Left lung (tissue), 14 donors: ENCODE measurements at places on chromosomes 3 and 15. TPM values are rescaled to one million over a fixed set of nuclear protein-coding genes. Genes with fewer than 3 reads are reported as not detected.

- DNase-seq = no peak
These were observed 60.7 kb upstream of the TLE3 start for GRCh38 chr15:70158309-70159000.

GRCh38 chr3:66609660-66610561 is 109.1 kb upstream of the LRIG1 start:
- no peak for DNase-seq

DNA sequence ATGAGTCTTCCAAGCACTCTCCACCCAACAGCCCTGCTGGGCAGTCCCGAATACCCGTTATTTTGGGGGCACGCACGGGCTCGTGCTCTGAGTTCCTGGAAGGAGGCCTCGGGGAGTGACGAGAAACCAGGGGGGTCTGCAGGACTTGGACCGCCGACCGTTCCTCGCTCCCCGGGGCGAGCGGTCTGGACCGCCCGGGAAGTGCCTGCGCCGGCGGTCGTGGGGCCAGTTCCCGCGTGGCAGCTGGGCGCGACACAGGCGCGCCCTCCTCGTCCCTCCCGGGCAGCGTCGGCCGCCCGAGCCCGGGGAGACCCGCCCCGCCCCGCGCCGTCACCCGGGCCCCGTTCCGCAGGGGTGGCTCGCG is 387 bp downstream of the GNB4 start:
- peak; percentile 59 for DNase-seq

DNA sequence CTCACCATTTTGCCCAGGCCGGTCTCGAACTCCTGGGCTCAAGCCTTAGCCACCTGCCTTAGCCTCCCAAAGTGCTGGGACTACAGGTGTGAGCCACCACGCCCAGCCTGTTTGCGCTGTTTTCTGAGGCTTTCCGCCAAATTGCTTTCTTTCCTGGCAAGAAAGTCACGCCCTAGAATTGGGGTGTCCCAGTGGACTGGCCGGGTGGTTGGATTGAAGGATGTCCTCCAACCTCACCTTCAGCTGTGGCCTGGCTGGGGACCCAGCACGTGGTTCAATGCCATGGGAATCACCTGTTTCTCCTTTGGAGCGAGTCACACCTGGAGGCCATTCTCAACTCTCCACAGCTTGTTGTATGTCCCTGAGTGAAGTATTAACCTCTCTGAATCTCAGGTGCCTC is 5.8 kb upstream of the ANKDD1A start:
- DNase-seq = no peak

GRCh38 chr15:63372753-63373152 is 8.9 kb downstream of the CA12 start:
- no peak for DNase-seq

GRCh38 chr3:106640353-106640752 is 736.9 kb upstream of the CCDC54 start:
- no peak for DNase-seq

DNA sequence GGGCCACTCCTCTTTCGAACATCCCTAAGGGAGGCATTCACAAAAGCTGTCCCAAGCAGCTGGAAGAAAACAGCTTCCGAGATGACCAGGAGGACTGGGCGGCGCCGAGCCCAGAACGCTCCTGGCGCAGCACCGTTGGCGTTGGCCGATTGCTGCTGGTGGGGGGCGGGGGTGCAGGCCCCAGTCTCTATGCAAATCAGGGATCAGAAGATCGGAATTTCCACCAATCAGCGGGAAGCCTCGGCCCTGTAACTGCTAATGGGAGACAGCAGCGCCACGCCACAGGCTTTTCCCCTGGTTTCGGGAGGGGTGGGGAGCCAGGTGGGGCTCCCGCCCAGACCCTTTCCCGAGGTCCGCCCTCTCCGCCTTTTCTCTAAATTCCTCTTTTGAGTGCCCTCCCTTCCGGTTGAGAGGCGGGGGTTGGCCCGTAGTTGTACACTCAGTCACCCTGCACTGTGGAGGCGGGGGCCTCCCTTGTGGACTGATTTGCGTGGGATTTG is 27.0 kb downstream of the HMCES start:
- DNase-seq = peak; percentile 95

DNA sequence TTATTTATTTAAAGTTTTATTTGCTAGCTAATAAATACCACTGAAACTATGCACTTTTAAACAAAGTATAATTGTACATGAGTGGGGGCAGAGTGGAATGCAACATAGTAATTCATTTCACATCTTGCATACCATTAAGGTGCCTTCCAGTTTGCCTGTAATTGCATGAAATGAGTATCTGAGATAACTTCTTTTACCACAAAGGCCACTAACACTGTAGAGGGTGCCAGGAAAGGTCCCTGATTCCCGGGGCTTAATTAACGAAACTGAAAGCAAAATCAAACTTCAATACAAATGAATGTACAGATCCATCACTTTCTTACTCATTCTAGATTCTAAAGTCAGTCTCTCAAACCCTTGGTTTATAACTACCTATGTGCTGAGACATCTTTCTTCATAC is 2.1 kb downstream of the CD47 start:
- no peak for DNase-seq

DNA sequence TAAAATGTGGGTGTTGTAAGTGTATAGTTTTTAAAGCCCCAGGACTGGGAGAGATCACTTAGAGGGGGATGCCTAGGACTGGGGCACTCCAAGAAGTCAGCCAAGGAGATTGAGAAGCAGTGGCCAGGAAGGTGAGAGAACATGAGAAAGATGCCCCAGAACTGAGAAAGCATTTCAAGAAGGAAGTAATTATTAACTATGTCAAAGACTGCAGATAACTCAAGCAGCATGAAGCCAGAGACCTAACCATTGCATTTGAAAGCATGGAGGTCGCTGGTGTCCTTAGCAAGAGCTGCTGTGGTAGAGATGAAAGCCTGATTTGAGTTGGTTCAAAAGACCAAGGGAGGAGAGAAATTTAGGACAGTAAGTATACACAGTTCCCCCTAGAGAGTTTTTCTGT is 30.6 kb upstream of the SLC2A2 start:
- DNase-seq = no peak

DNA sequence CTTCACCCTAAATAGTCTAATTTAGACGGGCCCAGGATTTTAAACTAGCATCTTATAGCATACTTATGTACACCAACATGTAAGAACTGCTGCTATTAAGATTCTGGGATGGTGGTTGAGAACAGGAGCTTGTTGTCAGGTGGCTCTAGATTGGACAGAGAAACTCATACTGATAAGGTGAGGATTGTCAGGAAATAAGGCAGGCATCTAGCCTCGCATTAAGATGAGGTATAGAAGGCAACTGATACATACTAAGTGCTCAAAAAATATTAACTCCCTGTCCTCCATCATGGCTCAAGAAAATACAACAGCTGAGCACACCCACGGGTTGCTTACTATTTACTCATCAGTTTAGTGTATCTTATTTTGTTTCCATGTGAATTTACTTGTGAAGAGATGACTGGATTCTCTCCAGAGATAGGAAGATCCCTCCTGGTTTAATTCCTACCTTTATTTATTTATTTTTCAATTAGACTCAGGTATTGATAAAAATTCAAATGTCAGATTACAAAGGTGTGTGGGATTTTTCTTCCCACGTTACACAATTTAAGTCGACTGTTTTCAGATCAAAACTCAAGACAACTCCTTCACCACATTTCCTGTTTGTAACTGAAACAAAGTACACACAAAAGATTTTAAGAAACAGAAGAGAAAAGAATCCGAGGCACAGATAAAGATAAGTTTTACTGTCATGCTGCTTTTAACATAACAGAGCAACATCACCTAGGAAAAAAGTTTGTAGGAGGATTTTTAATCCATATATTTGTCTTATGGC is at the start of gene TRAT1:
Gene TRAT1 (plus strand): TSS at position 664 of the 775 bp plus-strand sequence. CDS start 142 bp downstream, outside the sequence.
- DNase-seq = no peak

DNA sequence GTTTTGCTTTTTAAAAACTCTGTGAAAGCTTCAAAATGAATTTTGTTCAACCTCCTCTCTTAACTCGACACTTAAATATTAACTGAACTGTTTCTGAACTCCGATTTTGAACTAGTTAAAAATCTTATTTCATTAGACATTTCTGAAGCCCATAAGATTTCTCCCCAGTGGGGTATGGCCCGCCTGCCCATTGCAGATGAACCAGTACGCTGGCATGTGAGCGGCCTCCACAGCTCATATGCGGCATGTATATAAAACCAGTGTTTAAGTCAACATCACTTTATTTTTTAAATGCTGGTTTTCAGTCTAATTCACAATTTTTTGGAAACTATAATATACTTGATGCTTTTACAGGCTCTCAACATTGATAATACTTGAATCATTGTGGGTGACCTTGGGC is 50.2 kb downstream of the CPN2 start:
- no peak for DNase-seq

DNA sequence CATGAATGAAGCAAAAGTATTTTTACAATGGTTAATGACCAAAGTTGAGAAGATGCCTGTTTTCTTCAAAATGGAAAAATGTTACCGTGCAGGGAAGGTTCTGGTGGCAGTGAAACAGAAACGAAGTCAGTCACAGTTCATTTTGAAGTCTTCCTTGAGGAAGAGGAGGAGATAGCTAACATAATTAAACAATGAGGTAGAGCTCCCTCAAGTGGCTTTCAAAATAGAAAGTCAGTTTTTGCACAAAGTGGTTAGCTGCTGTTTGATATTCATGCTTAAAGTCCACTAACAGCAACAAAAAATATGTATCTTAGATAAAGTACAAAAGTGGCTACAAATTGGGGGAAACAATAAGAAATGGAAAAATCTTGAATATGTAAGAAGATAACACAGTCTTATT is 87.3 kb downstream of the TFG start:
- no peak for DNase-seq

DNA sequence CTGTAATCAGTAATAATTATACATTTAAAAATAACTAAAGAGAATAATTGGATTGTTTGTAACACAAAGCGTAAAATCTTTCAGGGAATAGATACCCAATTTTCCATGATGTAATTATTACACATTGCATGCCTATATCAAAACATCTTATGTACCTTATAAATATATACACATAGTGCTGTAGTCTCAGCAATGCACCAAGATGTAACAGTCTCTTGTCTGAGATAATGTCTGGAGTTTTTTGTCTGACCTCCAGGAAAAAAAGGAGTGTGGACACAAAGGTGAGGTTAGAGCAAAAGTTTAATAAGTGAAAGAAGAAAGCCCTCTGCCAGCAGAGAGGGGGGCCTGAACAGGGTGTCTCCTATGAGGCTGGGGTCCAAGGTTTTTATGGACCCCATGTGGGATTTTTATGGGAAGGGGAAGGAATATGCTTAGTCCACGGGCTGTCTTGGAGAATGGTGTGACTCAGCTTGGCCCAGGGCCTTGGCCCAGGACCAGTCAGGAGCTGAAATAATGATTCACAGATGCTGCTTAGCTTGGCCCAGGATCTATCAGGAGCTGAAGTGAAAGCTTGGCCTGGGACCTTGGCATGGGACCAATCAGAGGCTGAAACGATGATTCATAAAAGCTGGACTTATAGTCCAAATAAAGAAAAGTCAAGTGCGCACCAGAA is 545.0 kb downstream of the ZPLD1 start:
- peak; percentile 53 for DNase-seq

MESP1 gene
- 0.26 TPM for polyA plus RNA-seq

SUCLG2 gene
- polyA plus RNA-seq = 60.6 TPM

XCR1 gene
- polyA plus RNA-seq = 1.1 TPM

LRRC31 gene
- polyA plus RNA-seq = 0.08 TPM

CLRN1 gene
- 0.15 TPM for polyA plus RNA-seq
